ENCODE measurements at places on chromosomes 3 and 15.

- DNase-seq, result peak; percentile 93
These were observed 57.7 kb downstream of the FEM1B start for GRCh38 chr15:68335251-68335650.

DNA sequence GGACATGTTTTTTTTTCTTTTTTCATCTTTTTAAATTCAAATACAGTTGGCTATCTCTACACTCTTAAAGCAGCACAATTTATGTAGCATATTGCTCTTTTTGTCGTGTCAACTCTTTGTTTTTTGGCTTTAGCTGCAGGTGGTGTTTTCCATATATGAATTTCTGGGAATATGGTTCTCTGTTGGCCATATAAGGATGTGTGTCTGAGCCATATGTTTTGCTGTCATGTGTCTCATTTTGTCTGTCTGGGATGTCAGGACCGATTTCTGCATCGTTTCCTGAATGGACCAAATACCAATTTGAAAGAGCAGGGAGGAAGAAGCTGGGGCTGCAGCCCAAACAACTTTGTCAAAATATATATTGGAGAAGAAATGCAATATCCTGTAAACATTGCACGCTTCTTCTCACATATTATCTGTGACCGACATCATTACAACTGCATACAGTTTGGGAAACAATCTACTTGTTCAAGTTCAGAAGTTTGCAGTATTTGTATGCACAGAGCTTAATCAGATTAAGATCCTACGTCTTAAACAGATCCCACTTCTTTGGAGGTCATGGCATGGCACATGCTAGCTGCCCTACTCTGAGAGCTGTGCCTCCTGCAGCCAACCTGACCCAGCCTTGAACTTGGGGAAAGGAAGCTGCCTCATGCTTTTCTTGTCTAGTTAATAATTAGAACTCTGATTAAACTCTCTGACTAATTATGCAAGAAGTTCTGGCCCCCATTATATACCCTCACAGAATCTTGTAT is 4.0 kb upstream of the SATB1 start:
- DNase-seq, result no peak

DNA sequence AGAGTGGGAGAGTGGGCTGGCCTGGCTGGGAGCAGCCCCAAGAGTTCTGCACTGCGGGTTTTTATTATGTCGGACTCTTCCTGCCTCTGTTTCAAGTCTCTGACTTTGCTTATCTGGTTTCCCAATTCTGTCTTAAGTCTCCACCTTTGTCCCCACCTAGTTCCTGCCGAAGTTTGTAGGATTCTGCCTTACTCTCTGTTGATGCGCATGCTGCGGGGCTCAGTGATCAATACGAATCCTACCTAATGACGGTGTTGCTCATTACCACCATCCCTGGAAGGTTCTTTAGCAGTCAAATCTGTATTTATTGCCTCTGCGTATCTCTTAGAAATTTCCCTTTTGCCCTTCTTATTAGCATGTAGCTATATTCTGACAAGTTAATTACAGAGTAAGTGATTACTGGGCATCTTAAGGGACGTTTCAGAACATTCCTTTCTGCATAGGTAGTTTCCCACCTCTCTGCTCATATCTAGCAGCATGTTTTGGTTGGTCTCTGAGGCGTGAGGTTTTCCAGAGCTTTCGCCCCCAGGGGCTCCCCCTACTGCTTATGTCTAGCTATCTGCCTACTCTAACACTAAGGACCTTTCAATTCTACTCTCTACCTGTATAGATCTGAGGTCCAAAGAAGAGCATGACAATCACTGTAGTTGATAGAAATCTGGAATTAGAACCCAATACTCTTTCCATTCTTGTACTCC is 236.0 kb upstream of the EIF1B start:
- DNase-seq, result no peak

GRCh38 chr3:154486949-154487348 is 57.0 kb upstream of the GPR149 start:
- no peak for DNase-seq

GRCh38 chr3:167816953-167817352 is 81.4 kb downstream of the SERPINI1 start:
- no peak for DNase-seq

GRCh38 chr3:135456108-135456790 is 509.3 kb upstream of the PPP2R3A start:
- DNase-seq, result no peak

- no peak for DNase-seq
These were observed 2.4 kb downstream of the UROC1 start for GRCh38 chr3:126515066-126515706.

Measured in LHCN-M2 (cell line).